ENCODE measurements at places on chromosomes 12 and 14.
A peak's percentile ranks its signal among the peaks of the same experiment; 100 is the strongest.

DNA sequence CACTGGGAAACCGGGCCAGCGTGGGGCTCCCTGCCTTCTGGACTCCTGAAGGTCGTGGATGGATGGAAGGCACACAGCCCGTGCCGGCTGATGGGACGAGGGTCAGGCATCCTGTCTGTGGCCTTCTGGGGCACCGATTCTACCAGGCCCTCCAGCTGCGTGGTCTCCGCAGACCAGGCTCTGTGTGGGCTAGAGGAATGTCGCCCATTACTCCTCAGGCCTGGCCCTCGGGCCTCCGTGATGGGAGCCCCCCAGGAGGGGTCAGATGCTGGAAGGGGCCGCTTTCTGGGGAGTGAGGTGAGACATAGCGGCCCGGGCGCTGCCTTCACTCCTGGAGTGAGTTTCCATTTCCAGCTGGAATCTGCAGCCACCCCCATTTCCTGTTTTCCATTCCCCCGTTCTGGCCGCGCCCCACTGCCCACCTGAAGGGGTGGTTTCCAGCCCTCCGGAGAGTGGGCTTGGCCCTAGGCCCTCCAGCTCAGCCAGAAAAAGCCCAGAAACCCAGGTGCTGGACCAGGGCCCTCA, 26.9 kb downstream of the HIP1R start:
- DNase-seq = no peak

- DNase-seq = no peak
Observed at GRCh38 chr12:64125913-64126312, 96.2 kb downstream of the KICS2 start.

DNA sequence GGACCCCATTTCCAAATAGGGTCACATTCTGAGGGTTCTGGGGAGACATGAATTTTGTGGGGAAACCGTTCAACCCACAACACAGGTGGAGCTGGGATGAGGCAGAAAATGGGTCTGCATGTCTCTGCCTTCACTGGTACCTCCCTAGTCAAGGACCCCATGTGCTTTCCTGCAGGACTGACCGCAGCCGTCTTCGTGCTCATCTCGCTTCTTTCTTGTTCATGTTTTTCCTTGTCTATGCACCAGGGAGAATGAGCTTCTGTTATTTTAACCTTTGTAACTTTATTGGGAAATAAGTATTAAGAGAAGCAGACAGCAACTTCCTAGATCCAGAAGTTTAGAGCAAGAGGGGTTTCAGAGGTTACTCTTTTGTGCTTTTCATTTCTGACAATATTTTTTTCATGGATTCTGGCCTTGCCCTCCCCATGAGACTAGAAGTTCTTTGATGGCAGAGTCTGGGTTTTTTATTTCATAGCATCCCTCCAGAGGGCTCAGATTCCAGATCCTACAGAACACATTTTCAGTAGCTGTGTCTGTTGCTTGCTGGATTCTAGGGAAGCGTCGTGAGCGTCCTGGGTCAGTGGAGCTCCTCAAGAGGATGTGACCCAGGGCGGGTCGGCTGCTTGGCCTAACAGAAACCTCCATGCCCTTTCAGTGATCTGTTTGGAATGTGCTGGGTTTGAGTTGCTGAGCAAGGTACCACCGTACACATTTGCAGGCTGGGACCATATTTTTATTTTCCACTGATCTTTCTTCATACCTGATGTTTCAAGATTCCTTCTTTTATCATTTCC, 104.2 kb downstream of the ADGRD1 start:
- DNase-seq = no peak

- DNase-seq = no peak
Observed at GRCh38 chr12:52353766-52354165, 13.5 kb downstream of the KRT85 start.

GRCh38 chr12:31267966-31268365, 58.0 kb downstream of the SINHCAF start:
- DNase-seq = no peak

- no peak for DNase-seq
Observed at GRCh38 chr14:78535041-78535440, 364.9 kb downstream of the NRXN3 start.

DNA sequence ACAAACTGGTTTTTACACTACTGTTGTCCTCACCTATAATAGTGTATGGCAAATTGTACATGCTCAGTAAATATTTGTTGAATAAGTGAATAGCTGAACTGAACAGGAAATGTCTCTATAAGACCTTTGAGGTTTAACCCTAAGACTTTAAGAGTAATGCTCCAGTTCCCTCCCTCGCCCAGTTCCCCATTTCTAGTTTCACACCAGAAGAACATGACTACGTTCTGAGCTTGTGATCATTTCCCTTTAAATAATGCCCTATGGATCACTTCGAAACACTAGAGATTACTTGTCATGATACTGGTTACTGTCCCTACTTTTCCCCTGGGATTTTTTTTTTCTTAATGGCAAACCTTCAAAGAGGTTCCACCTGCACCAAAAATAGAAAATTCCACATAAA, 69.3 kb downstream of the PRKD1 start:
- no peak for DNase-seq

DNA sequence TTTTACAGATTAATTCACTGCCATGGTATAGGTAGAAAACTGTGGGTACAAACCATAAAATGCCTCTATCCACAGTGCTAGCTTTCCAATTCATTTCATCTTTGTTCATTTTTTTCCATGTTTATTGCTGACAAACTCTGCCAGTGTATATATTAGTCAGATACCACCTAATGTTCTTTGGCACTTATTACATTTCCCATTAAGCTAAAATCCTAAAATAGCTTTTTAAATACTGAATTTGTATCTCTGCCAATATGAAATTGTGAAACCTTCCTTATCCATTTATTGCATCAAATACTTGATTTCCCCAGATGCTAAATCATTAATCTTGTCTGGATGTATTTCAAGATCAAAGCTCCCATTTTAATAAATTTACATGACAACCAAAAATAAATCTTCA, 150.1 kb upstream of the FSCB start:
- DNase-seq = no peak

- no peak for DNase-seq
Observed at GRCh38 chr12:32926963-32927362, 30.4 kb upstream of the PKP2 start.

- DNase-seq = no peak
Observed at GRCh38 chr14:70901269-70901668, 6.0 kb upstream of the PCNX1 start.

DNA sequence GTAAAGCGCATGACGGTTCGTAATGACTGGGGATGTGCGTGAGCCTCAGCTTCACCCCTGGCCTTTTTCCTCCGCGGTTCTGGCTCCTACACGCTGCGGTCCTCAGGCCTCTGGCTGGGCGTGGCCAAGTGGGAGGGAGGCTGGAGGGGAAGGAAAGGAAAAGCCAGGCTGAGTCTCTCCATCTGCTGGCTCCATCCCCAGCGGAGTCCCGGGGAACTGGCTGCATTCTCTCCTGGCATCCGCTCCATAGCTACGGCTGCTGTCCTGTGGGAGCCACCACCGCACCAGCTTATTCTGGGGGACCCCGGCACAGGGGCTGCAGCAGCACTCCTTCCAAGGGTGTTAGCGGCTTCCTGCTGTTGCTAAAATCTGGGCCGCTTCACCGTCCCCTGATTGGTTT, 68.2 kb upstream of the SLC24A4 start:
- peak; percentile 61 for DNase-seq

- DNase-seq = no peak
Observed at GRCh38 chr14:59320361-59320760, 131.9 kb downstream of the DAAM1 start.

GRCh38 chr12:4311776-4312175, 9.2 kb upstream of the TIGAR start:
- no peak for DNase-seq

DNA sequence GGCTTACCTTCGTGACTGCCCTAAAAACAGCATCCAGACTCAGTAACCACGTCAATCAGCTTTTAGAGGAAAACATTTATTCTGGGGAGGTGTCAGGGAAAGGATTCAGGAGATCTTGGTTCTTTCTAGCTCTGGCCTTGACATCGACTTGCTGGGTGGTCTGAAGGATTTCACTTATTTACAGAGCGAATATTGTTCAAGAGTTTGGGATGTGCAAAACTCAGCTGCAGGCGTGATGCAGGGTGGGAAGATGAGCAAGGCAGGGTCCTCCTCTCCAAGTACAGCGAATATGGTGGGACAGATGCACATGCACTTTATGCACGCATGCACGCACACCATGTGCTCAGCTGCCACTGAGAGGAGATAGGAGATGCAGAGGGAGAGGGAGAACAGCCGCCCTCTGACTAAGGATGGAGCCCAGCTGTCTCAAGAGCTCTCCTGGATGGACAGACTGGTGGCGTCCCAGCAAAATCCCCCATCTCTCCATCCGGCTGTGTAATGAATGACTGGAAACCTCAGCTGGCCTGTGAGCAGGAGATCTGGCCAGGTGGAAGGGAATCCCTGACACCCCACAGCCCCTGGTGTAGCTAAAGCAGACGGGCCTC, 24.4 kb upstream of the BDKRB1 start:
- no peak for DNase-seq

GRCh38 chr12:130461839-130462557, 124.3 kb downstream of the PIWIL1 start:
- DNase-seq = peak; percentile 4

DNA sequence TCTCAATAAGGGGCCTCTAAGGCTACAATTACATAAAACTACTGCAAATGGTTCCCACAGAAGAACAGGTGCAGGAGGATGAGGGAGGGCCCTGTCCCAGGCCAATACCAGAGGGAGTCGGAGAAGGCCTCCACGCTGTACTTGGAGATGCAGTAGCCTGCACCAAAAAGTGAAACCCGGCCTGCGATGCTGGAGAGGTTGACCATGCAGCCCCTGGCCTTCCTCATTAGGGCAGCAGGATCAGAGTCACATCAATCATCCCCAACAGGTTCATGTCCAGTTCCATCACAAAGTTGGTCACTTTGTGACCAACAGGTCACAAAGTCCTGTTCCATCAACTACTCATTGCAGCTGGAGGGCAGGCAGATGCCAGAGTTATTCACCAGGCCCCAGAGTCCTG, 23.0 kb downstream of the ZBTB39 start:
- no peak for DNase-seq

DNA sequence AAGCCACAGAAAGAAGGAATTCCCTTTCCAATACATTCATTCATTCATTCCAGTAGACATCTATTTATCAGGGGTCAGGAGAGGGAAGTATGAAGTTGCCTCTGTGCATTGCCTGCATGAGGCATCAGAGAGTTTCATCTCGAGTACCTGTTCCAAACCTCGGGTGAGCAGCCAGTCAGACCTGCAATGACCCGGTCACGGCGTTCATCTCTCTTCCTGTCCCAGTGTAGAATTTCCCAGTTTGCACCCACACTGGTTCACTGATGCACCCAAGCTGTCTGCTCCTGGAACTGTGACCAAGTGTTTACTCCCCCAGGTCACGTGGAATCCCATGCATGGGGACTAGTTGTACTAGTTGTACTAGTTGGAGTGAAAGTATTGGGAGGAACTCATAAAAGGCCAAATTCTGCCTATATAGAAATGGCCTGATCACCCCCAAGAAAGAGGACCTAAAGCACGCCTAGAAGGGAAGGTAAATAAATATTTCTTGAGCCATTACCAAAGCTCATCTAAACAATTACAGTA, 22.3 kb upstream of the PRKAB1 start:
- no peak for DNase-seq

DNA sequence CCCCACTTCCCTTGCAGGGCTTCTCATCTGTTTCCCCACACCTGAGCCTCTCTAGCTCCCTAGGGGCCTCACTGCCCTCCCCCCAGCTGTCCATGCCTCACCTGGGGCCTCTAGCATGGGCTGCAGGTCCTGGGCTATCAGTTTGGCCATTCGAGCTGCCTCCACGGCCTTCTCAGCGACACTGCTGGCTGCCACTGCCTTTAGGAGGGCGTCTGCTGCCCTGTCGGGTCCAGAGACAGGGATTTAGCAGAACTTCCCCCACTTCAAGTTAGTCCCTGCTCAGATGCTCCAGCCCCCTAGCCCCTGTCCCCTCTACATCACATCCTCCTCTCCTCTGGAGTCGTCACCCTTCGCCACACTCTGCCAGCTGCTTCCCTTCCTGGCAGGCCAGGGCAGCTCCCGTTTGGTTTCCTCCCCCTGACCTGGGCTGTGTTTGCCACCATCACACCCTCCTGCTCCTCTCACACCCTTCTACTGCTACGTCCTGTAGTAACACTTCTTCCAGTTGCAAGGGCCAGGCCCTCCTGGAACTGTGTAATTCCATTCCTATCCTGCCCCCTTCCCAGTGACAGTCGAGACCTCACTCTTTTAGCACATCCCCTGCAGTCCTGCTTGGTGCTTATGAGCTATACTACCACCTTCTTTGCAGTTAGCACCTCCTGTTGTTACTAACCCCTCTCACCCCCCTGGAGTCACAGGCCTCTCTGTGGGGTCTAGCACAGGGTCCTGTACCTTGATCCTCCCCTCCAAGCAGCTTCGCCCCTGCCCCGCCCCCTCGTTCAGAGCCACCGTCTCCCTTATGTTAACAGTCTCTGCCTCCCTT, 4.3 kb upstream of the AP1G2 start:
- peak; percentile 26 for DNase-seq

GRCh38 chr14:41805633-41806032, 199.0 kb downstream of the LRFN5 start:
- DNase-seq = no peak

- DNase-seq = no peak
Observed at GRCh38 chr14:101349108-101349507, 212.2 kb upstream of the DIO3 start.

- no peak for DNase-seq
Observed at GRCh38 chr12:114688256-114688845, 4.4 kb upstream of the TBX3 start.

DNA sequence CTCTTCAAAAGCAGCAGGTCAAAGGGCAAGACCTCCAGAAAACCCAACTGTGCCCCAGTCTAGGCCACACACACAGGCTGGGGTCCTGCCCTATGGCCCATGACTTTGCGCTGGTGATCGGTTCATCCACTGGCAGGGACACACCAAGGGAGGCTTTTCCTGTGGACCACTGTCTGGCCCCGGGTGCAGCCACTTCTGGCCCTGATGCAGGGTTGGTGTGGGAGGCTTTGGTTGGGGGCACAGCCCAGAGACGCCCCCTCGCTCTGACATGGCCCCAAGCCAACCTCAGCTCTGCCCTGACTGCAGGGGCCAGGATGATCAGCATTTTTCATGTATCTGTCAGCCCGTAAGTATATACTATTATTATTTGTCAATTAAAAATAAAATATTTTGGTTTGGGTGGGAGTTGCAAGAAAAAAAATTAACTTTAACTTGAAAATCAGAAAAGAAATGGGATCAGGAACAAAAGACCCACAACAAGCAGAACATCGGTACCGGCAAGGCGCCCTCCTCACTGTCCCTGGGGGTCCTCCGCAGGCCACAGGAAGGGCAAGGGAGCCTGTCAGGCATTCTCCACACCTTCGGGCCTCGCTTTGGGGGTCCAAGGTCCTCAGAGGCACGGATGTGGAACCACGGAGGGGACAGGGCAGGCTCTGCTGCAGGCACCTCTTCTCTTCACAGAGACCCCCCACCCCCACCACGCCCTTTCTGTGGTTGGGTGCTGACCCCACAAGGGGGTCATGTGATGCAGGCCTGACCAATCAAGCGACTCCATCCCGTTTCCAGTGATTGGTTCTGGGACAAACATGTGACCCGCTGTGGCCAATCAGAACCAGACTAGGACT, 181.5 kb upstream of the SFSWAP start:
- DNase-seq = no peak
